ENCODE measurements at places on chromosomes 1 and 21. TPM values are rescaled to one million over a fixed set of nuclear protein-coding genes. Genes with fewer than 3 reads are reported as not detected.

- DNase-seq, result peak; percentile 47
Measured at GRCh38 chr1:3352299-3352951, 102.0 kb upstream of the ARHGEF16 start.

DNA sequence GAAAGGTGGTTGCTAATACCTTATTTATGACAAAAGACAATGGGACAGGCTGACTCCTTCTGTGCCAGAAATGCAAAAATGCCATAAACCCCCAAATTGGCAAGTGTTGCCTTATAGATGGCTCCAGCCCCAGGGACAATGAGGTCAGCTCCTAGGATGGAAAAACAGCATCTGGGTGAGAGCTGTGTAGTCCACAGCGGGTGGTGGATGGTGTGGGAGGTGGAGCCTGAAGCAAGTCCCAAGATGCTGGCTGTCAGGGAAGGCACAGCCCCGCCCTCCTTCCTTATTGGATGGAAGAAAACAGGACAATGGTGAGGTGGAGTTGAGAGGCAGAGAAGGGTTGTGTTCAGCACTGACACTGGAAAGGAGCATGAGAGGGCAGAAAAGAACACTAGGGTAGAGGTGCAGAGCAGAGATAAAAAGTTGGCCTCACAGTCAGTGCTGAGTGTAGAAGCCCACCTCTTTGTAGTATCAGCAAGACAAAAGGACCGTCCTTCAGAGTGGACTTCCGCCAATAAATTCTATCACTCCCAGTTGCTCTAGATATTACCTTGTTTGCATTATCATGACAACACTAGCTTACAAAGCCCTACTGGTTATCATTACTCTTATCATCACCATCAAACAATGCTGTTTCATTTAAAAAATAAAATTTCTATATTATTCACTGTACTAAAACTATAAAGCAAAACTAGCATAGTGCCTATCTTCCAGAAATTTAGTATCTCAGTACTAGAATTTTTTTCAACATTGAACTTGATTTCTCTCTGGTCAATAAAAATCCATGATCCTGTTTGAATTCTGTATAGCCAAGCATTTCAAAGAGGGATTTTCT lies 3.7 kb upstream of the SDE2 start:
- peak; percentile 90 for DNase-seq

DNA sequence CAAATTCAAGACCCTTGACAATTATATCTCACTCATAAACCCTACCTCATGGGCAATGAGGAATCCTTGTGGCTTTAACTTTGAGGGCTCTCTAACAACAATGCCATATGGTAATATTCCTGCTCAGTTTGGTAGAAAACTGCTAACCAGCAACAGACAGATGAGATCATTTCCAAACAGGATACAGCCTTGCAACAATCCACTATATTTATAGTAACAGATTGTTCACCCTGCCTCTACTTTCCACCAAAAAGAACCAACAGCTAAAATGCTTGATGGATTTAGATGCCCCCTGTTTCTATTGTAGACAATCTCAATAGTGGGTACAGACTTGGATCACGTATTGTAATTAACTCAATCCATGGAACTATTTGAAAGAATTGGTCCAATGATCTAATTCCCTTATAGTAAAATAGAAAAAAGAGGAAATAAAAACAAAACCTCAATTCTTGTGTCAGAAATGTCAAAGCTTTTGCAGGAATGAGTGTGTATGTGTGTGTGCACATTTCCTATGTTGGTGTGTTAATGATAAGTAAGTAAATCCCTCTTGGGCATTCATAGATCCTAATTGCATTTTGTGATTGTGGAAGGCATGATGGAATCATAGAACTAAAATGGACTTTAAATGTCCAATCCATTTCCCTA lies 100.0 kb upstream of the EDEM3 start:
- DNase-seq, result no peak

GRCh38 chr1:167128261-167129227 lies 34.7 kb downstream of the STYXL2 start:
- no peak for DNase-seq

Gene ZBTB37
- 11.7 TPM for total RNA-seq

Data from glutamatergic neuron (in vitro differentiated cells).